ENCODE measurements at places on chromosomes 16 and 17. TPM values are rescaled to one million over a fixed set of nuclear protein-coding genes. Genes with fewer than 3 reads are reported as not detected.

DNA sequence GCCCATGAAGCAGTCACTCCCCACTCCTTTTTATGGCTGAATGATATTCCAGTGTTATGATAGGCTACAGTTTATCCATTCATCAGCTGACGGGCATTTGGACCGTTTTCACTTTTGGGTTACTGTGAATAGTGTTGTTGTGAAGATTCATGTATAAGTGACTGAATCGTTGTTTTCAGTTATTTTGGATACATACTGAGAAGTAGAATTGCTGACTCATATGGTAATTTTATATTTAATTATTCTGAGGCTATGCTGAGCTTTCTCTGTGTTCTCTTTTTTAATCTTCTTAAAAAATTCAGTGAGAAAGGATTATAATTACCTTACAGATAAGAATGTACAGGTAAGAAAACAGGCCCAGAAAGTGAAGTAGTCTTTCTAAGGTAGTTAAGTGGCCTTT is 117.9 kb upstream of the MPHOSPH6 start:
- no peaks in the 10 kb centered on the region for H3K4me1 ChIP-seq
- H3K4me3 ChIP-seq, result no peak overlapping the region

- H3K27ac ChIP-seq, result peak overlapping the region; percentile 99
- H3K27me3 ChIP-seq, result no peaks in the 10 kb centered on the region
- DNase-seq, result peak; percentile 80
- peak overlapping the region; percentile 95 for H3K4me3 ChIP-seq
- H3K4me1 ChIP-seq, result peaks cover 8% of the 10 kb centered on the region
- H3K36me3 ChIP-seq, result no peaks in the 10 kb centered on the region
These were observed 562 bp downstream of the ZC3H7A start for GRCh38 chr16:11796227-11797165.

DNA sequence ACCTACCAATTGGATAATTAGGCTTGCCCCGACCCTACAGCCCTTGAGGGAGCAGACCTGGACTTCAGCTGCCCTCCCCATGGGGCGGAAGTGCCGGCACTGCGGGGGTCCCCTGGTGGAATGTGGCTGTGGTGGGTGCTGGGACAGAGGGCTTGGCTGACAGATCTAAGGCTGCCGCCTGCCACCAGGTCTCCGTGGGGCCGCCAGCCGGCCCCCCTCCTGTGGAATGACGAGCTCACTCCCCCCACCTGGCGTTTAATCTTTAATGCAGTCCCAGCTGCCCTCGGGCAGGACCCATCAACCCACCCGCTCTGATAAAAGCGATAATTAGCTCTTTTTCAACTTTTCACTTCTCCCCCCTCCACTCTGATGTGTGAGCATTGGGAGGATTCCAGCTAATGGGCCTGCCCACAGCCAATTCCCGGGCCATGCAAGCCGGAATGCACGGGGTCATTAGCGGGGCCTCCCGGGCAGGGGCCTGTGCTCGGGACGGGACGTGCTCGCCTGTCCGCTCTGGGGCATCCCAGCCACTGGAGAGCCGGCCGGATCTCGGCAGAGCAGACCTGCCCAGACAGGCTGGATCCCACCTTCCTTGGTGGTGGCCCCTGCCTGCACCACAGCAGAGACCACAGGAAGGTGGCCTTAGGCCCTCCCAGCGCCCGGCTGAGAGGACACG is 28.3 kb upstream of the GOSR2 start:
- H3K36me3 ChIP-seq, result no peaks in the 10 kb centered on the region
- no peak overlapping the region for H3K4me3 ChIP-seq
- H3K27ac ChIP-seq, result no peak overlapping the region
- H3K27me3 ChIP-seq, result peaks cover 6% of the 10 kb centered on the region

GRCh38 chr17:18236494-18236893 is 11.1 kb downstream of the LLGL1 start:
- DNase-seq, result no peak
- H3K4me1 ChIP-seq, result no peaks in the 10 kb centered on the region
- H3K27ac ChIP-seq, result no peak overlapping the region

GRCh38 chr16:66425651-66426050 is 1.4 kb upstream of the BEAN1 start:
- no peaks in the 10 kb centered on the region for H3K27me3 ChIP-seq
- no peak for DNase-seq
- H3K4me3 ChIP-seq, result no peak overlapping the region
- H3K36me3 ChIP-seq, result no peaks in the 10 kb centered on the region

- H3K27me3 ChIP-seq, result no peaks in the 10 kb centered on the region
- H3K27ac ChIP-seq, result peak overlapping the region; percentile 76
- no peak overlapping the region for H3K4me3 ChIP-seq
- H3K36me3 ChIP-seq, result no peaks in the 10 kb centered on the region
- H3K4me1 ChIP-seq, result no peaks in the 10 kb centered on the region
These were observed 47.8 kb upstream of the HAS3 start for GRCh38 chr16:69057400-69058378.

- H3K27ac ChIP-seq, result peak overlapping the region; percentile 100
- H3K4me3 ChIP-seq, result no peak overlapping the region
- H3K27me3 ChIP-seq, result no peaks in the 10 kb centered on the region
- no peak for DNase-seq
- peaks cover 54% of the 10 kb centered on the region for H3K4me1 ChIP-seq
These were observed 34.1 kb downstream of the TK2 start for GRCh38 chr16:66515596-66516508.

DNA sequence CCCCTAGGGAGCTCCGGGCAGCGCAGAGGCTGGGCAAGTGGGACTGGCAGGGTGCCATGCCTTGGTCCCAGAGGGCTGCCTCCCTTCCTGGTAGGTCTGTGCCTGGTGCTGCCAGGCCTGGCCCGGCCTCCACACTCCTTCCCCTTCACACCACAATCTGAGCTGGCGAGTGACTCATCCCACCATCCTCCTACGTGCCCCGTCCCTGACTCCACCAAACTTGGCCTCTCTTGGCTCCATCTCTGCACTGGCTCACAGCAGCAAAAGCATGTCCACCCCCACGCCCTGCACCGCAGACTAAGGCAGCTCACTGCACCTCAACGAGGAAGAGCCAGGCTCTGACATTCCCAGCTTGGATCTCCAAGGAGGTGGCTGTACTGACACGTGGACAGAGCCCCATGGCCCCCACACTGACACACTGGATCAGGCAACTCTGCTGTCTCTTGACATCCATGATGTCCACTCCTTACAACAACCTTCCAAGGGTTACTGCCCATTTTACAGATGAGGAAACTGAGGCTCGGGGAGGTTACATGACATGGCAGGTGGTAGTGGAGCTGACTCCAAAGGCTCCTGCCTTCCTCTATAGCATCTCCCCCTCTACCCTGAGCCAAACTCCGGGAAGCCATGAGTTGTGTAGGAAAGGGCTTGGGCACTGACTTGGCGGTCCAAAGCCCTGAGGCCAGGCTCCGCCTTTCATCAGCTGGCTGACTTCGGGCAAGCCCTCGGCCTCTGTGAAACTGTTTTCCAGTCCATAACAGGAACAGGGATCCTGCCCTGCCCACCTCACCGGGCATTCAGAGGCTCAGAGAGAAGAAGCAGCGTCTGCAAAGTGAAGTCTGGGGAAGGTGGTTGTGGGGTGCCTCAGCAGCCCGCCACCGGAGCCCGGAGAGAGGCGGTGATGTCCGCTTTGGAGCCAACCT is 20.1 kb upstream of the KRT19 start:
- H3K27ac ChIP-seq, result no peak overlapping the region
- DNase-seq, result peak; percentile 43
- no peaks in the 10 kb centered on the region for H3K27me3 ChIP-seq
- no peaks in the 10 kb centered on the region for H3K36me3 ChIP-seq
- peaks cover 11% of the 10 kb centered on the region for H3K4me1 ChIP-seq
- H3K4me3 ChIP-seq, result no peak overlapping the region

DNA sequence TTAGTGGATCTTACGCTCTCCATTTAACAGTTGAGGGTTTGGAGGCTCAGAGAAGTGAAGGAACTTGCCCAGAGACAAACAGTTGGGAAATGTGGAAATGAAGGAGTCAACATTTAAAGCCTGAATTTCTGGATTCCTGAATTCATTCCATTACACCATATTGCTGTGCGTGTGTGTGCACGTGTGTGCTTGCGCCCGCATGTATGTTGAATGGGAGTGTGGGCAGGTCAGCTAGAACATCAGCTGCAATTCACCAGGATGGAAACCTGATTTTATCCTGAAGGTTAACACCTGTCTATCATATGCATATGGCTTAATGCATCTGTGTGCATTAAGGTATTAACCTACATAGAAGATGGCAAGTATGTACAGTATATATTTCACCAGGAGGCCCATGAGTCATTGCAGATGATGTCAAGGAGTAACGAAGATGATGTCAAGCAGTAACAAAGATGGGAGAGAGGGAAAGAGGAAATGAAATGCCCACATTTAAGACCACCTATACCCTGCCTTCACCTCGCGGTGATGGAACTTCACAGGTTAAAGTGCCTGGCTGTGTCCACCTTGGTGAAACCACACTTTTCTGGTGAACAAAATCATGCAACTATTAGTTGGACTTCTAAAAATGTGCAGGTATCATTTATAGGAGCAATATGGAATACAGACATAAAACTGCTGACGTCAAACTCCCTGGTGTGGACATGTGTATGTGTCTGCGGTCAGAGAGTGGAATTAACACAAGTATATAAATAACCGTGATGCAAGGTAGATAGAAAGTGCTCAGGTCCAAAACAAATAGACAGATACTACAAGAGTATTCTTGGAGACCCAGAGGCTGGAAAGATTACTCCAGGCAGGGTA is 832 bp upstream of the ADAP2 start:
- no peak for DNase-seq
- peaks cover 3% of the 10 kb centered on the region for H3K4me1 ChIP-seq
- H3K36me3 ChIP-seq, result no peaks in the 10 kb centered on the region
- H3K27me3 ChIP-seq, result peaks cover 24% of the 10 kb centered on the region
- peak overlapping the region; percentile 73 for H3K27ac ChIP-seq

DNA sequence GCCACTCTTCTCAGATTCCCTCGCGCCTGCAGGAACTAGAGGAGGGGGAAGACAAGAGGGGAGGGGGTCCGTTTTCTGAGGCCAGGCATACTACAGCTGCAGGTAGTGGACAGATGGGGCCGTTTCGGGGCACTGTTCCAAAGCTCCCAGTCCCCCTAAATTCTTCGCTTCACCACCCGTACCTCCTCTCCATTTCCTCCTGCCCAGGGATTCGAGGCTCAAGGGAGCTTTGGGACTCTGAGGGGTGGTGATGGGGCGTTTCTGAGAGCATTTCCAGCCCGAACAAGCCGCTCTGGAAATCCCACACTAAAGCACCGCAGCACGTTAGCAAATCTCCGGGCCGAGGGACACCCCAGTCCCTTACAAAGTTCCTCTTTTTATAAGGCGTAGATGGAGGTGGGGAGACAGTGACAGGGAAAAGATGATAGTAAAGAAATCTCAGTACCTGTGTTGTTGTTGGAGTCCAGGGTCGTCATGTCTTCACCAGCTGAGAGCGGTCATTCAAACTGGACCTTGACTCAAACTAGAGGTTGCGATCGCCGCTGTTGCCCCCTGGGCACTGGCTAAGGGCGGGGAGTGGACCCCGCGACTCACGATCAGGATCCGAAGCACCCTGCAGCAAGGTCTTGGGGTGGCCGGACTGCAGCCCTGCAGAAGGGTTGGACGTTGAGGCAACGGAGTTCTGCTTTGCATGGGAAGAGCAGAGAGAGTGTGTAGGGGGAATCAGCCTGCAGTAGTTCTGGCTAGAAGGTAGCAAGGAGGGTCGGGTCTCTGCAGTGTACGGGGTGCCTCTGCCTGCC is 570 bp downstream of the NR1D1 start:
- peaks cover 92% of the 10 kb centered on the region for H3K4me1 ChIP-seq
- no peaks in the 10 kb centered on the region for H3K27me3 ChIP-seq
- peak overlapping the region; percentile 84 for H3K4me3 ChIP-seq
- DNase-seq, result no peak

DNA sequence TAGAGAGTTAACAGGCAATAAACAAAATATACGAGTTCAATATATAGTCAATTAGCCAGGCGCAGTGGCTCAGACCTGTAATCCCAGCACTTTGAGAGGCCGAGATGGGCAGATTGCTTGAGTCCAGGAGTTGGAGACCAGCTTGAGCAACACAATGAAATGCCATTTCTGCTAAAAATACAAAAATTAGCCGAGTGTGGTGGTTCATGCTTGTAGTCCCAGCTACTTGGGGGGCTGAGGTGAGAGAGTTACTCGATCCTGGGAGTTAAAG is 69.8 kb upstream of the TOB1 start:
- DNase-seq, result no peak
- H3K4me3 ChIP-seq, result no peak overlapping the region

DNA sequence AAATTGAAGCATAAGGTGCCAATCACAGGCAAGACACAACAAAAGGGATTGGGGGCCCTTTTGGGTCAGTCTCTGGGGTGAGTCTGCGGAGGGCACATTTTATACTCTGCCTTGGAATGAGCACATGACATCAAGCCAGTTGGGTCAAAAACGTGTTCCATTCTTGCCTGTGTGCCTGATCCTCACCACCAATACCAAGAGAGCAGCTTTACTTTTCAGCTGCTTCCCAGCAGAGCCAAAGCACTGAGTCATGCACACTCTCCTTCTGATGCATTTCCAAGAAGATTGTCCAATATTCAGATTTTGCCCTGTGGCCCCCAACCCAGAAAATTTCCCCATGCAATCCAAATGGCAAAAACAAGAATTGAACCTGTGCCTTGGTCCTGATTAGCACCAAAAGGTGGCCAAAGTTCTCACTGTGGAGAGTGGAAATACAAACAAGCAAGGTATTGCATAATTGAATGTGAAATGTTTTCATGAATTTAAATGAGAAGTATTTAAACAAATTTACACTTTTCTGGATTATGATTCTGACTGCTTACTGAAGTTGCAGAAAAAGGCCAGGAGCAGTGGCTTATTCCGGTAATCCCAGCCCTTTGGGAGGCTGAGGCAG is 217.8 kb upstream of the SOX9 start:
- no peak overlapping the region for H3K27ac ChIP-seq
- H3K4me3 ChIP-seq, result no peak overlapping the region
- no peak for DNase-seq

DNA sequence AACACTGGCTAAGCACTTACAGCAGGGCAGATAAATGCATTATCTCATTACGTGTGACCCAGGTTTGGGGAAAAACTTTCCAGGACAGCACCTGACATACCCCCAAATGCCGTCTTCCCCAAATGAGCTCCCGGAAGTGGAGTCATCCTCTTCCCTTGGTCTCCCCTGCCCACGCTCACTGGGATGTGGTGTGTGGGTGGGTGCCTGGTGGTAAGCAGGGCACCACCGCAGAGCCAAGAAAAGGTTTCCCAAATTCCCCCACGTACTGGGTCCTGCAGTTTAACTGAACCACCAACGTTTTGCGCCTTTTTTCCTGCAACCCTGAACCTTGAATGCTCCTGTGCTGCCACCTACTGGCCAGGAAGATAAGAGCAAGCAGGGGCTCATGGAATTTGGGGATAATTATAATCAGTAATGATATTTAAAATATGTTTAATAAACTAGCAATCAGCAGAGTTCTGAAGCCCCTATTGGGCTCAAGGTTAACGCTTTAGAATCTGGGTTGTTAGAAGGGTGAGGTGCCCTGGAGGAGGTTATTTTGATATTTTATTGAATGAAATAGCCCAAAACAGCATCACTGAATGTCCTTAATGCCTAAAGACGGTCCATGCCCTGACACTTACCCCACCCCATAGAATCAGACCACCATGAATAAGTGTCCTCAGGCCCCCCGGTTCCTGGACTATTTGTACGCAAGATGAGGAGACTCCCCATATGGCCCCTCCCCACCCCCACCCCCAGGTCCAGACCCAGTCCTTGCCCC is 8.0 kb downstream of the SPPL2C start:
- H3K36me3 ChIP-seq, result no peaks in the 10 kb centered on the region
- H3K4me3 ChIP-seq, result no peak overlapping the region
- peaks cover 3% of the 10 kb centered on the region for H3K4me1 ChIP-seq
- H3K27ac ChIP-seq, result no peak overlapping the region
- H3K27me3 ChIP-seq, result peaks cover 17% of the 10 kb centered on the region

Gene PRAC2
- not detected for total RNA-seq

Gene ANKRD13B
- 6.1 TPM for total RNA-seq

Gene PPY
- not detected for total RNA-seq

Gene GLIS2
- total RNA-seq, result 10.3 TPM

Gene OTOA
- total RNA-seq, result not detected

Gene SLFN14
- 0.31 TPM for total RNA-seq
